ENCODE measurements at places on chromosomes 1 and 21.

DNA sequence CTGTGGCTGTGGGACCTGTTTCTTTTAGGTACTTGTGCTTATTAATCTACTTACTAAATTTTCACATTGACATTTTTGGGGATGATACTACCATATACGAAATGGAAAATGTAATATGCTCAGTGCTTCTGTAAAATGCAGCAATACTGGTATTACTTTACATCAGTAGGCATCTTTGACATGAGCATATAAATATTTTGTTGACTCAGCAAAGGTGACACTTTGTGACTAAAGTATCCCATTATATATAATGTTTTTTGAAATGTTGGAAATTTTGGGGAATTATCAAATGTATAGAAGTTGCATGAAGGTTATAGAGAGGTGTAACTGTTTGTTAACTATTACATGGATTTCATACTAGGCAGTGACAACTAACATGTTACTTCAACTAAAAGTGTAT is 2.3 kb upstream of the FAM177B start:
- no peak for DNase-seq

GRCh38 chr1:99713006-99713405 is 53.4 kb downstream of the FRRS1 start:
- DNase-seq = no peak

- DNase-seq = no peak
Observed at GRCh38 chr1:198907423-198907746, 268.5 kb downstream of the PTPRC start.

DNA sequence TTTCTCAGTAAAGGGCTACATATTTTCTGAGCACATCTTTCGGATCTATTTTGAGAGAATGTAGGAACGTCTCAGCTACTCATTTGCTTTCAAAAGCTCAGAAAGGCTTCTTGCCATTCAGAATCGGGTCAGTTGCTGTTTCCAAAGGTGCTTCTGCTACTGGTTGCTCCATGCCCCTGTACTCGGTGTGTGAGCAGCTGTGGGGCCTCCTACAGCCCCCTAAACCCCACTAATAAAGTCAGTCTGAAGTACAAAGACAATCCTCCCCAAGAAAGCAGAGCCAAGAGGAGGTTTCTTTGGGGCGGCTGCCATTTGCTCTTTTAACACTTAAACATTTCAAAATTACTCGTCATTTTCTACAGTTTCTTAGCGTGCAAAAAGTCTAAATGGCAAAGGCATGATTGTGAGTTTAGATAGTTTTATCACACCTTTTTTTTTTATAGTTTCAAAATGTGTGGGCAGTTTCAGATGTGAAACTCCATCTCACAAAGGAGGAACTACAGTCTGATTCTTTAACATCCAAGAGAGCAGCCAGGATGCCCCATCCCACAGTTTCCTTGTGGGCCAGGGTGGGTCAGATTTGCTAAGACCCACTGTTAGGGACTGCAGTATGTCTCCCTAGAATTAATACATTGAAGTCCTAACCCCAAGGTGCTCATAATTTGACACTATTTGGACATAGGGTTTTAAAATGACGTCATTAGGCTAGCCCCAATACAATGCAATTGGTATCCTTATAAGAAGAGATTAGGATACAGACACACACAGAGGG is 4.1 kb downstream of the RUNX1 start:
- DNase-seq = no peak

GRCh38 chr1:113812661-113813135 is 422 bp upstream of the RSBN1 start:
- peak; percentile 36 for DNase-seq

- no peak for DNase-seq
Observed at GRCh38 chr1:157136133-157136532, 2.1 kb downstream of the ETV3 start.

DNA sequence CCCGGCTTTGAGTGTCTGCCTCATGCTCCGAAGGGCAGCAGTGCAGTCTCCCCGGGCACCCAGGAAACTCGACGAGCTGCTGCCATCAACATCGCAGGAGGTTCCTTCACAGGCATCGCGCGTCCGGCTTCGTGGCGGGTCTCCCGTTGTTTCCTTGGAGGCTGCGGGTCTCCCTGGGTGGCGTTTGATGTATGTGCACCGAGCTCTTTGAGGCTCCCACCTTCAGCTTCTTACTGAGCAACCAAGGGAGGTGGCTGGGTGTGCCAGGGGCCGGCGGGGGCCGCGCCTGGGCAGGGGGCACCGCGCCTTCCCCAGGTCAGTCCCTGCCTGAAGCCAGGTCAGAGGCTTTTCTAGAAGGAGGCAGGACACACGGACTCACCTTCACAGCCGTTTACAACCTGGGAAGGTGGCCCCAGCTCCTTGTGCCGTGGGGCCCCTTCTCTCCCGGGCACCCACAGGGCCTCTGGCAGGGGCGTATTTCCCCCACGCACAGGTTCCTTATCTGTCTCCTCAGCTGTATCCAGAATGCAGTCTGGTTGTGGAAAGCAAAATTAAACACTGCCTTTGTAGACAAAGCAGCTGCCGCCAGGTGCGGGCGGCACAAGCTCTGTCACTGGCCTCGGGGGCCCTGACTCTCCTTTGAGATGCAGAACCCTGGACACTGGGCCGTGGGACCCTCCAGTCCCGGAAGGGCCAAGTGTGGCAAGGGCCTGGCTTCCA is 21.7 kb upstream of the PEX10 start:
- DNase-seq = no peak

GRCh38 chr1:187696073-187696472 is 867.3 kb downstream of the PLA2G4A start:
- DNase-seq = no peak

DNA sequence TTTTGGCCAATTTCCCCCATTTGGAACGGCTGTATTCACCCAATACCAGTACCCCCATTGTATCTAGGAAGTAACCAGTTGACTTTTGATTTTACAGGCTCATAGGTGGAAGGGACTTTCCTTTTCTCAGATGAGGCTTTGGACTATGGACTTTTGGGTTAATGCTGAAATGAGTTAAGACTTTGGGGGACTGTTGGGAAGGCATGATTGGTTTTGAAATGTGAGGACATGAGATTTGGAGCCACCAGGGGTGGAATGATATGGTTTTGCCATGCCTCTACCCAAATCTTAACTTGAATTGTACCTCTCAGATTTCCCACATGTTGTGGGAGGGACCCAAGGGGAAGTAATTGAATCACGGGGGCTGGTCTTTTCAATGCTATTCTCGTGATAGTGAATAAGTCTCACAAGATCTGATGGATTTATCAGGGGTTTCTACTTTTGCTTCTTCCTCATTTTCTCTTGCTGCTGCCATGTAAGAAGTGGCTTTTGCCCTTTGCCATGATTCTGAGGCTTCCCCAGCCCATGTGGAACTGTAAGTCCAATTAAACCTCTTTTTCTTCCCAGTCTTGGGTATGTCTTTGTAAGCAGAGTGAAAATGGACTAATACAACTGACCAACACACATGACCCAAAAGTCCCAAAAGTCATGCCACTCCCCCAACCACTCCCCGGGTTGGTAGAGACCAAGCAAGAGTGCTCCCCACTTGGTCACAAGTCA is 35.4 kb upstream of the ZNF496 start:
- no peak for DNase-seq

GRCh38 chr1:155184351-155184811 is 10.7 kb downstream of the TRIM46 start:
- DNase-seq = no peak

DNA sequence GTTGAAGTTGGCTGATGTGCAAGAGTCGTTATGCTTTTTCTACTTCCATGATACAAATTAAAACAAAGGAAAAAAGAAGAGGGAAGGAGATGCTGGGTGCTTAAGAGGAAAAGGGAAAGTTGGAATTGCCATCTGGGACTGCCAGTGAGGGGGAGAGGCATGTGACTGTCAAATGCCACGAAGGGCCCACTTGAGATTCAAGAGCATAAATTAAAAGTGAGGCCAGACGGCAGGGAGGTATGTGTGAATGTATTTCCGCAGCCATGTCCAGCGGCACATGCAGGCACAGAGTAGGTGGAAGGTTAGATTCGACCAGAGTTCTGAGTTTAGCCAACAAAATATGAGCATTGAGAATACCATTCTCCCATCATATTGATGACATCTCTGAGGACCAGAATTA is 32.0 kb downstream of the NFASC start:
- no peak for DNase-seq

DNA sequence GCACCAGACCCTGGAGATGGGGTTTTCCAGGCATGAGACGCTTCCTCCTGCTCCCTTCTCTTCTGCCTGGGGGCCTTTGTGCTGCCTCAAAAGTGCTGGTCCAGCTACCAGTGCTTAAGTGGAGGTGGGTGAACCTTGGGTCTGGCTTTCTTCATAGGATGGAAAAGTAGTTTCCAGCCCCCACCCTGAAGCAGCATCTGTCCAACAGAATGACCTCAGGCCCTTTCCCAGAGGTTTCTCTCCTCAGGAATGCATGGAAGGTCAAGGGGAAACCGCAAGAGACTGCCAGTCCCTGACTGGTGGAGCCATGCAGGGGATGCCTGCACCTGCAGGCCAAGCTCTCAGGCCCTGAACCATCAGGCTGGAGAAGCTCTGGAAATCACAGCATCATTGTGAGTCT is 63.8 kb downstream of the HMGB4 start:
- no peak for DNase-seq

GRCh38 chr1:51247022-51247421 is 10.9 kb downstream of the RNF11 start:
- DNase-seq = no peak

DNA sequence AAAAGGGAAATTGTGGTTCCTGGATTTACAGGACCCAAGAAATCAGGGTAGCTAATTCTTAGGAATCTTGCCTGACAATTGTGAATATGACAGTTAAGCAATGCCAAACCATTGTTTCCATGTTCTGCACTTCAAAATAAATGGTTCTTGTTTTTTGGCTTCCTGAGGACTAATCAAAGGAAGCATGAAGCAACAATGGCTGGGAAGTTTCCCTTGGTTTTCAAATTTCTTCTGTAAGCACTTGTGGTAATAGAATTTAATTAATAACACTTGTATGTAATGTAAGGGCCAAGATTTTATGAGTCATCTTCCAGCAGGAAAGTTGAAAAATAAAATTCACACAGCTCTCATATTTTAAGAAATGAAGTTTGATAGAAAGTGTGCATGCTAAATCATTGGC is 31.7 kb downstream of the JAM2 start:
- DNase-seq = no peak

GRCh38 chr1:158140764-158141192 is 39.9 kb upstream of the CD1D start:
- DNase-seq = no peak

GRCh38 chr1:53400761-53401674 is 58.2 kb upstream of the DMRTB1 start:
- no peak for DNase-seq

DNA sequence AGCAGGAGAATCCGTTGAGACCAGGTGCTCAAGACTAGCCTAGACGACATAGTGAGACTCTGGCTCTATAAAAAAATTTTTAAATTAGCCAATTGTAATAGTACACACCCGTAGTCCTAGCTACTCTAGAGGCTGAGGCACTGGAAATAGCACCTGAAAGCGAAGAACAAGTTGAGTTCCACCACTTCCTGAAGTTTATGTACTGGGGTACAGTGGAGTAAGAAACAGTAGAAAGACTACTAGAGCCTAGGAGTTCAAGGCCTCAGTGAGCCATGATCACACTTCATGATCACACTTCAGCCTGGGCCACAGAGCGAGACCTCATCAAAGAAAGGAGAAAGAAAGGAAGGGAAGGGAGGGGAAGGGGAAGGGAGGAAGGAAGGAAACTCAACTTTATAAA is 19.8 kb downstream of the RSBN1 start:
- no peak for DNase-seq

DNA sequence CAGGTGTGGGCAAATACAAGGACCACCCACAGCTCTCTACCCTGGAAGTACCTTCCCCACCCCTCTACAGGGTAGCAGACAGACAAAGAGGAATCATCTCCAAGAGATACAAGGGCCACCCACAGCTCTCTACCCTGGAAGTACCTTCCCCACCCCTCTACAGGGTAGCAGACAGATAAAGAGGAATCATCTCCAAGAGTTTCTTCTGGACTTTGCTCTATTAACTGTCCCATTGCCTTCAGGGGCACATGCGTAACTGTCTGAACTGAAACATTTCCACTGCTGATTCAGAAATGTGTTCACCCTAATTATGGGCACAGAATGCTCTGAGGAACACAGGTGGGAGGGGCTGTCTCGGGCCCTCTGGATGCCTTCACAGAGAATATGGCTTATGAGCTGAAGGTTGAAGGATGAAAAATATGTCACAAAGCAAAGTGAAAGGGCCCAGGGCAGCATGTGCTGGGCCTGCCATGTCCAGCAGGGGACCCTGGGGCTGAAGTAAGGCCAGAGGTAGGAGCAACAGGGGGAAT is 43.9 kb downstream of the ZNF281 start:
- DNase-seq = no peak

DNA sequence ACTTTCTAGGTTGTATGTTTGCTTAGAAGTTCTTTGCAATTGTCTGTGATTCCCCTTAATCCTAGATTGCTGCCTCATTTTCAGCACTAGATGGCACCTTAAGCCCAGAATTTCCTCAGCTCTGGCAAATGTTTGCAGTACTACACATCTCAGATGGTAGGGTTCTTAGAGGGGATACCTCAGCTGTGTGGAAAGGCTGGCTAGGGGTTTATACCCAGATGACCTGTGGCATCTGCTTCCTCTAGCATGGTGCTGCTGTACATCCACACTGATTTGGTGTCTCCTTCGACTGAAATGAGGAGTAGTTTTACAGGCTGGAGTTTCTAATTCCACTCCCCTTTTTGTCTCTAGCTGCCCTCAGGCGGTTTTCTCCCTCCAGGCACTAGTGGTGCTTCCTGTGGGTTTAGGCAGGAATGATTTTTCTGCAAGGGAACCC is 23.5 kb downstream of the ASB17 start:
- DNase-seq = no peak

- DNase-seq = no peak
Observed at GRCh38 chr1:50566405-50566804, 143.2 kb upstream of the DMRTA2 start.
